ENCODE measurements at places on chromosomes 12 and 14.

DNA sequence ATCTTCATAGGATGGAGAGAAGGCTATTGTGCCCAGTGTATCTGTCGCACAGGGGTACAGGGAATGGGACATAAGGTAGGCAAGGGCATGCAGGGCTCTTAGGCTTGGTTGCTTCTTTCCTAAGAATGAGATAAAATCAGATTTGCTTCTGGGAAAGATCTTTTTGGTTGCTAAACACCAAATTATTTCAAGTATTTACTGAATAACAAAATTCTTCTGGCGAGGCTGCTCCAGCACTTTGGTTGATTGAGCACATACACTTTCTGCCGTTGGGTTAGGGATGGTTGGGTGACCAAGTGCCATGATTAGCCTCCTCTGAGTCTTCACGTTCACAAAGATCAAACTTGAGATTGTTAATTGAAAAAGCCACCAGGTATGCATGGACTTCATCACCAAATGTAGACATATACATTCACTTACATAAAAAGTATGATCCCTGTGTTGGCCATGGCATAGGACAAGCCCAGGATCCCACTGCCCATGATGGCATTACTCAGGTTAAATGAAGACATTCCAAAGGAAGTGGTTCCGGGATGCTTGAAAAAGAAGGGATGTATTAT, 38.2 kb downstream of the SLC38A4 start:
- H3K36me3 ChIP-seq, result no peaks in the 10 kb centered on the region
- H3K4me1 ChIP-seq, result peaks cover 11% of the 10 kb centered on the region
- no peaks in the 10 kb centered on the region for H3K27me3 ChIP-seq
- H3K4me3 ChIP-seq, result no peak overlapping the region

DNA sequence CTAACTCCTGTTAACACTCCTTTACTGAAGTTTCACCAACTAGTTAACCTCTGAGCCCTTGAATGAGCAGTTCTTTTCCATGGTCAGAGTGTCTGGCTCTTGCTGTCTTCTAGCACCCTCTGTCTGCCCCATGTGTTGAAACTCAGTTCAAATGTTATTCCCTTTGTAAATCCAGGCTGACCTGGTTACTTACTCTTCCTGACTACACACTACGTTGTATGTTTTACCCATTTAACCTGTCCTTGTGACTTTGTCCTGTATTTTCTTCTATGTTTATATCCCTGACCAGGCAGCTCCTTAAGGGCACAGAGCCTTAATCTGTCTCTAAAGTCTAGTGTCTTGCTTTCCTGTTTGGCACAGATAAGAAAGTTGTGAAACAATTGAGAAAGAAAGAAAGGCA, 389.0 kb upstream of the RPL10L start:
- H3K4me1 ChIP-seq, result peaks cover 16% of the 10 kb centered on the region
- H3K27me3 ChIP-seq, result no peaks in the 10 kb centered on the region
- no peak overlapping the region for H3K4me3 ChIP-seq
- H3K36me3 ChIP-seq, result peaks cover 4% of the 10 kb centered on the region

GRCh38 chr12:113818283-113818682, 147.8 kb downstream of the RBM19 start:
- DNase-seq, result no peak
- no peaks in the 10 kb centered on the region for H3K36me3 ChIP-seq
- H3K27ac ChIP-seq, result no peak overlapping the region
- H3K4me1 ChIP-seq, result peaks cover 12% of the 10 kb centered on the region
- H3K4me3 ChIP-seq, result no peak overlapping the region

DNA sequence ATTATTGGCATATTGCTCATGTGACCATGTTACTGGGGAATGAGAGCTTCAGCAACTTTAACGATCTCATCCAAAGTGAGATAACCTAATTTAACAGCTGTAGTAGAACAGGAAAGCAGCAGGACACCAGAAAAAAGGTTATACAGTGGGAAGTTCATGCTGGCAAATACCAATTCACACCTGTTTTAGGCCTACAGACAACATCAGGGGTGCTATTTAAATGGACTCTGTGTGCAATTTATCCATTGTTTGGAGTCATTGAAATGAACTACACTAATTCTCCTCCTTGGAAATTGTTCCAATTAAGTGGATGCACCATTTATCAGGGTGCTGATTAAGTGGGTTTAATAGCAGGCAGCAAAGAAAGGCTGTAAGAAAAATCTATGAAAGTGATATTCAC, 424.4 kb upstream of the LMO3 start:
- H3K4me1 ChIP-seq, result peaks cover 38% of the 10 kb centered on the region
- no peaks in the 10 kb centered on the region for H3K27me3 ChIP-seq
- H3K36me3 ChIP-seq, result no peaks in the 10 kb centered on the region

GRCh38 chr12:6613015-6613775, 6.0 kb upstream of the CHD4 start:
- peaks cover 37% of the 10 kb centered on the region for H3K4me1 ChIP-seq
- peak; percentile 56 for DNase-seq
- H3K27ac ChIP-seq, result peak overlapping the region; percentile 93
- H3K4me3 ChIP-seq, result peak overlapping the region; percentile 66

GRCh38 chr14:53695692-53696214, 260.9 kb downstream of the BMP4 start:
- no peak overlapping the region for H3K27ac ChIP-seq
- no peak for DNase-seq
- no peaks in the 10 kb centered on the region for H3K36me3 ChIP-seq
- no peaks in the 10 kb centered on the region for H3K4me1 ChIP-seq
- H3K27me3 ChIP-seq, result no peaks in the 10 kb centered on the region

GRCh38 chr12:64293654-64294364, 71.7 kb upstream of the KICS2 start:
- H3K27me3 ChIP-seq, result no peaks in the 10 kb centered on the region
- DNase-seq, result no peak
- peak overlapping the region; percentile 51 for H3K4me3 ChIP-seq
- H3K4me1 ChIP-seq, result peaks cover 6% of the 10 kb centered on the region
- H3K36me3 ChIP-seq, result peaks cover 3% of the 10 kb centered on the region
- no peak overlapping the region for H3K27ac ChIP-seq

DNA sequence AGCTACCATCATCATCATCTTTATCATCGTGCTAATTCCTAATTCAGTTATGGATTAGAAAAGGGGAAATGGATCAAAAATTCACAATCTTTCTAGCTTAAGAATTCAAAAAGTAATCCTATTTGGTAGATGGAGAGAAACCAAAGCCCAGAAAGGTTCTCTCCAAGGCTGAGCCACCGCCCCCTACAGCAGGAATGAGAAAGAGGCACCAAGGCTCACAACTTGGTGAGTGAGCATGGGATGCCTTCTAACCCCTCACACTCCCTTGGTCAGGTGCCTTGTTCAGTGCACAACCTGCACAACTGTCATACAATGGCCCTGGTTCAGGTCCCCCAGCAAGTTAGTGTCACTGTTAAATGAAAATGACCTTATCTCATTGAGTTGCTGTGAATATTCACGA, 171.5 kb downstream of the ANO2 start:
- no peaks in the 10 kb centered on the region for H3K4me1 ChIP-seq
- no peaks in the 10 kb centered on the region for H3K27me3 ChIP-seq
- H3K36me3 ChIP-seq, result no peaks in the 10 kb centered on the region
- H3K27ac ChIP-seq, result no peak overlapping the region
- peak; percentile 20 for DNase-seq

- DNase-seq, result no peak
- H3K27ac ChIP-seq, result no peak overlapping the region
- no peak overlapping the region for H3K4me3 ChIP-seq
- no peaks in the 10 kb centered on the region for H3K36me3 ChIP-seq
- H3K27me3 ChIP-seq, result peaks cover 2% of the 10 kb centered on the region
Measured at GRCh38 chr14:28709571-28710305, 56.8 kb upstream of the FOXG1 start.

DNA sequence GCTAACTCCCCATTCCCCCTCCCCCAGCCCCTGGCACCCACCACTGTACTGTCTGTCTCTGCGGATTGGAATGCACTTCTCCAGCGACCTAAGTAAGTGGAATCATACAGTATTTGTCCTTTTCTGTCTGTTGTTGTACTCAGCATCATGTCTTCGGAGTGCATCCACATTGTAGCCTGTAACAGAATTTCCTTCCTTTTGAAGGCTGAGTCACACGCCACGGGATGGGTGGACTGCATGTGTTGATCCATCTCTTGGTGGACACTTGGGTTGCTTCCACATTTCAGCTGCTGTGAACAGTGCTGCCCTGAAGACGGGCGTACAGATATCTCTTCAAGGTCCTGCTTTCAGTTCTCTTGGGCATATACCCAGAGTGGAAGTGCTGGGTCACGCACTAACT, 34.4 kb downstream of the DDX51 start:
- H3K4me1 ChIP-seq, result no peaks in the 10 kb centered on the region
- no peak overlapping the region for H3K27ac ChIP-seq
- H3K27me3 ChIP-seq, result no peaks in the 10 kb centered on the region
- H3K36me3 ChIP-seq, result peaks cover 39% of the 10 kb centered on the region

DNA sequence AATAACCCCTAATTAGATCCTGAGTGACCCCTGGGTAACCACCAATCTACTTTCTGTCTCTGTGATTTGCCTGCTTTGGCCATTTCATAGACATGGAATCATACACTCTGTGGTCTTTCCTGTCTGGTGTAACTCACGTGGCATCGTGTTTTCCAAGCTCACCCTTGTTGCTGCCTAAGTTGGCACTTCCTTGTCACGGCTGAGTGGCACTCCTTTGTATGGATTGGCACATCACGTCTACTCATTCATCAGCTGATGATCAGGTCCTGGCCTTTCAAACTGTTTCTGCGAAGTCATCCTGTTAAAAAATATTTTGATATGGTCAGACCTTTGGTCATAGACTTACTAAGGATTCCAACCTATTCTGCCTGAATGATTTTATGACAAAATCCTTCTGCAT, 87.7 kb downstream of the GLT1D1 start:
- H3K27me3 ChIP-seq, result no peaks in the 10 kb centered on the region
- no peak overlapping the region for H3K4me3 ChIP-seq
- no peak for DNase-seq

GRCh38 chr14:76019676-76020075, 34.1 kb downstream of the IFT43 start:
- H3K4me3 ChIP-seq, result no peak overlapping the region
- H3K36me3 ChIP-seq, result peaks cover 20% of the 10 kb centered on the region
- DNase-seq, result no peak
- H3K4me1 ChIP-seq, result peaks cover 17% of the 10 kb centered on the region

DNA sequence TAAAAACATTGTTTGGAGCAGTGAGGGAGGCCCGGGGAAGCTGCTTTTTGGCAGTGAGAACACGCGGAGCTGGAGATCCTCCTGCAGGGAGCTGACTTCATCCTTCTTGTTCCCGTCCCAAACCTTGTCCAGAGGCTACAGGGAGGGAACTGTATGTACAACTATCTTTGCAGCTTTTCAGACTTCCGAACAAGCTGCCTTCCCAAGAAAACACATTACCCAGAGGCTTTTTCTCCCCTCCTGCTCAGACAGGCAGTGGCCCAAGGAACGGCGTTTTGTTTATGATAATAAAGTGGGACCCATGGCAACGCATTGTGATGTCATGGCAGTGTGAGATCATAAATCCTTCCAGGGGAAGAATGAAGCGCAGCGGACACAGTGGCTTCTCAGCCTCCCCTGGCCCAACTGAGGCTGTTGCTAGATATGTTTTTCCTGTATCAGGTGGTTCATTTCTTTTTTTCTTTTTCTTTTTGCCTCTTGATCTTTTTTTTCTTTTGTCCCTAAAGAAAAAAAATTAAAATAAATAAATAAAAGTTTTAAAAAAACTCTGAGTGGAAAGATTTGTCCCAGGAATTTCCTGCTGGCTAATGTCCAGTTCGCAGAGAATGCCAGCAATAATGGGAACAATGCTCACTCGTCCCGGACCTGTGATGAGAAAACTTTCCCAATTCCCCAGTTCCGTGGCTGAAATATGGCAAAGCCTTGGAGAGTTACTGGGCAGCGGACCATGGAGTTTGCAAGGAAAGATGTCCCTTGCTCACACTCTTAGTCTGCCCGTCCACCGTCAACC, 103.4 kb upstream of the MAP1LC3B2 start:
- no peak overlapping the region for H3K27ac ChIP-seq
- no peak for DNase-seq
- H3K27me3 ChIP-seq, result no peaks in the 10 kb centered on the region
- no peak overlapping the region for H3K4me3 ChIP-seq

GRCh38 chr14:66032800-66033199, 453.4 kb upstream of the CCDC196 start:
- DNase-seq, result no peak
- peaks cover 39% of the 10 kb centered on the region for H3K36me3 ChIP-seq
- H3K27me3 ChIP-seq, result peaks cover 3% of the 10 kb centered on the region

GRCh38 chr14:100012478-100013327, 52.5 kb upstream of the EVL start:
- no peaks in the 10 kb centered on the region for H3K27me3 ChIP-seq
- H3K4me1 ChIP-seq, result peaks cover 3% of the 10 kb centered on the region
- DNase-seq, result no peak
- no peak overlapping the region for H3K27ac ChIP-seq

DNA sequence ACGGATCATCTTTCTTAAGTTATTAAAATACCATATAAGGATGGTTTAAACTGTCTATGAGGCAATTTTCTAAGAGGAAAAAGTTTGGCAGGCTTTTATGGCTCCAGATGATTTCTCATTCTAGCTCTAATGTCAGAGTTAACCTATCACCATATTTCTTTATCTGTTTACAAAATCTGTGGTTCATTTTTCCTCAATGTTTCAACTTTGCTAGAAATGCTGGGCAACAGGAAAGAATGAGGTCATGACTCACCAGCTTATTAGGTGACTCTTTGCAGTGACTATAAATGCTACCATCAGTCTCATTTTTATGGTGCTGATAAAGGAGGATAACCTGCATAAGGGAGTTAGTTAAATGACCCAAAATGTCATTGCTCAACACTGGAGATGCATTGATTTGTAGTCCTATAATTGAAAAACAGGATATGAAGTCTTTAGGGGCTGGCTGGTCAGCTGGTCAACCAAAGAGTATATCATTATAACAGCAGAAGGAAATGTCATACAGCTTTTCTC, 45.3 kb upstream of the RAP1B start:
- no peak overlapping the region for H3K27ac ChIP-seq
- no peaks in the 10 kb centered on the region for H3K36me3 ChIP-seq
- H3K27me3 ChIP-seq, result no peaks in the 10 kb centered on the region

DNA sequence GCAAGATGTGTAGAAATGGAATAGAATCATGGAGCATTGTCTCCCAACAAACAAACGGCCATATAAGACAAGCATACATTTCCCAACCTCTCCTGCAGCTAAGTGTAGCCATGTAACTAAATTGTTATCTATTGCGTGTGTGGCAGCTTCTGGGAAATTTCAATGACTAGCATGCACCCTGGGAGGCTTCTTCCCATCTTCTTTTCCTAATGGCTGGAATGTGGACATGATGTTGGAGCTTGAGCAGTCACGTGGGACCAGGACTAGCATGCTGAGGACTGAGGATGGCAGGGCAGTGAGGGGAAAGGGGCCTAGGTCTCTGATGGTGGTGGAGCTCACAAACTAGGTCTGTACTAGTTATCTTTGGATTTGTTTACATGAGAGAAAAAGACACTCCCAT, 21.7 kb upstream of the CTDSP2 start:
- no peak for DNase-seq
- no peaks in the 10 kb centered on the region for H3K36me3 ChIP-seq
- H3K27me3 ChIP-seq, result peaks cover 31% of the 10 kb centered on the region
- peaks cover 36% of the 10 kb centered on the region for H3K4me1 ChIP-seq

GRCh38 chr12:126538888-126539287, 1473.7 kb downstream of the AACS start:
- H3K36me3 ChIP-seq, result peaks cover 80% of the 10 kb centered on the region
- no peak overlapping the region for H3K4me3 ChIP-seq
- DNase-seq, result no peak
- peaks cover 5% of the 10 kb centered on the region for H3K27me3 ChIP-seq
- no peaks in the 10 kb centered on the region for H3K4me1 ChIP-seq

Measured in WTC11 (cell line).